ENCODE measurements at places on chromosomes 5 and 9.

GRCh38 chr5:113770648-113771047, 257.2 kb downstream of the YTHDC2 start:
- no peak for DNase-seq

DNA sequence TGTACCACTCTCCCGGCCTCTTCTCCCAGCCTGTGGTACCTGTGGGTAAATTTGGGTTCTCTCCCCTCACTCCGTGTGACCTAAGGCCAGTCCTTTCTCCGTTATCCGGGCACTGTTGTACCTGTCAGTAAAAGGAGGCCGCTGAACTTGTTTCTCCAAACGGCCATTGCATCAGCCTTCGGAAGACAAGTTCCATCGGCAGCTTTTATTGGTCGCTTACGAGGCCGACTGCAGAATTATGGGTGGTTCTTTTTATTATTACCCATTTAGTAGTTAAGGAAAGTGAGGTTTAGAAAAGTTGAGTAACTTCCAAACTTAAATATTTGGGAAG, 558 bp downstream of the GRPEL2 start:
- DNase-seq: peak; percentile 6

GRCh38 chr5:9545992-9546851, at the start of gene SEMA5A:
SEMA5A (minus strand) TSS chr5:9546075; CDS start chr5:9379946, 166,129 bp downstream.
- DNase-seq: peak; percentile 1

DNA sequence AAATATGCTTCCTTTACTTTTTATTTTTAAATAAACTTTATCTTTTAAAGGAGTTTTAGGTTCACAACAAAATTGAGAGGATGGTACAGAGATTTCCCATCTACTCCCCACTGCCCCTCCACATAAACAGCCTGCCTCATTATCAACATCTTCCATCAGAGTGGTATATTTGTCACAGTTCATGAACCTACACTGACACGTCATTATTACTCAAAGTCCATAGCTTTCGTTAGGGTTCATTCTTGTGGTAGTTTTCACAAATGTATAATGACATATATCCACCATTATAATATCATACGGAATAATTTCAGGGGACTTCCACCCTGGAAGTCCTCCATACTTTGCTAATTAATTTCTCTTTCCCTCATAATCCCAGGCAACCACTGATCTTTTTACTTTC, 204.9 kb downstream of the SMARCA2 start:
- no peak for DNase-seq

GRCh38 chr9:98380065-98380681, 124.7 kb upstream of the TBC1D2 start:
- no peak for DNase-seq
